ENCODE measurements at places on chromosomes 4 and X. TPM values are rescaled to one million over a fixed set of nuclear protein-coding genes. Genes with fewer than 3 reads are reported as not detected.
A peak's percentile ranks its signal among the peaks of the same experiment; 100 is the strongest.

DNA sequence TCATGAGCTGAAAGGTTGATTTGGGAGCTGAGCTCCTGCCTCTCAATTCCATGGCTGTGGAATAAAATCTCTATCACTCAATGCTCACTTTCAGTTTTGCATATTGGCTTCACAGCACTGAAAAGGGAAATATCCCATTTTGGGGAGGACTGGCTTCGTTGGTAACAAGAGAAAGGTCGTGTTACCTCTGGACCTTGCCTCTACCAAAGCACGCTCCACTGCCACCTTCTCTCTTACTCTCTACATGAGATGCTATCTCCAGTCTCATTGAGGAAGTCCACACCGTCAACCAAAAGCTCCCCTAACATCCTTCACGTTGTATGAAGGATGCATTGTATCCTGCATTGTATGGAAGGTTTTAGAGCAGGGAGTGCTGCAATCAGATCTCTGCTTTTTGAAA, 195.0 kb upstream of the LDB2 start:
- DNase-seq = no peak

DNA sequence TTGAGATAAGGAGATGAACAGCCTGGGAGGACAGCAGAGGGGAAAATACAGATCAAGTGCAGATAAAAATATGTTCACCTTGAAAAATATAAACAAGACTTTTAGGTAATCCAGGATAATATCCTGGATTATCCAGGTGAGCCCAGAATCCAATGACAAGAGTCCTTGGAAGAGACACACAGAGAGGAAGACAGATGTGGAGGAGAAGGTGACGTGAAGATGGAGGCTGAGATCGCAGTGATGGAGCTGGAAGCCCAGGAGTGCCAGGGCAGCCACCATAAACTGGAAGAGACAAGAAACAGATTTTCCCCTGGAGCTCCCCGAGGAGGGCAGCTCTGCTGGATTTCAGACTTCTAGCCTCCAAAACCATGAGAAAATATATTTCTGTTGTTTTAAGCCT, 230.7 kb downstream of the UNC5C start:
- no peak for DNase-seq

- DNase-seq = peak; percentile 64
Measured at GRCh38 chr4:40916218-40916555, 166.4 kb downstream of the NSUN7 start.

GRCh38 chrX:107442914-107443527, 6.4 kb upstream of the FRMPD3 start:
- DNase-seq = no peak

- DNase-seq = no peak
Measured at GRCh38 chrX:20159797-20160385, 18.3 kb upstream of the EIF1AX start.

Gene VCX2
- not detected for total RNA-seq

Gene USP17L20
- not detected for total RNA-seq

All from lower leg skin (tissue), 4 donors.